Activated CD8-positive, alpha-beta memory T cell treated with anti-CD3 and anti-CD28 coated beads for 1 hour (primary cell): ENCODE measurements at places on chromosomes 11 and 22.

- no peak for DNase-seq
These were observed 4.8 kb downstream of the PIM3 start for GRCh38 chr22:49965091-49966040.

GRCh38 chr11:33542921-33543320, 157.7 kb downstream of the C11orf91 start:
- DNase-seq: no peak

DNA sequence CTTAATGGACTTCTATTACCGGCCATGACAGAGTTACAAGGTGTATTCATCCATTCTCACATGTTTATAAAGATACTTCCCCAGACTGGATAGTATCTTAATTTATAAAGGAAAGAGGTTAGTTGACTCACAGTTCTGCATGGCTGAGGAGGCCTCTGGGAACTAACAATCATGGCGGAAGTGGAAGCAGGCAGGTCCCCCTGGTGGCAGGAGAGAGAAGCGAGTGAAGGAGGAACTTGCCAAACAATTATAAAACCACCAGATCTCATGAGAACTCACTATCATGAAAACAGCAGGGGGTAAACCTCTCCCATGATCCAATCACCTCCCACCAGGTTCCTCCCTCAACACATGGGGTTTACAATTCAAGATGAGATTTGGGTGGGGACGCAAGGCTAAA, 170.0 kb upstream of the PDGFD start:
- no peak for DNase-seq

- no peak for DNase-seq
These were observed 1.6 kb downstream of the JOSD1 start for GRCh38 chr22:38699143-38699542.

GRCh38 chr11:111347723-111348115, 31.4 kb downstream of the POU2AF1 start:
- DNase-seq: no peak

GRCh38 chr11:82718307-82718706, 15.4 kb downstream of the FAM181B start:
- DNase-seq: no peak

- DNase-seq: no peak
These were observed 81.2 kb upstream of the SPON1 start for GRCh38 chr11:13881226-13881905.

DNA sequence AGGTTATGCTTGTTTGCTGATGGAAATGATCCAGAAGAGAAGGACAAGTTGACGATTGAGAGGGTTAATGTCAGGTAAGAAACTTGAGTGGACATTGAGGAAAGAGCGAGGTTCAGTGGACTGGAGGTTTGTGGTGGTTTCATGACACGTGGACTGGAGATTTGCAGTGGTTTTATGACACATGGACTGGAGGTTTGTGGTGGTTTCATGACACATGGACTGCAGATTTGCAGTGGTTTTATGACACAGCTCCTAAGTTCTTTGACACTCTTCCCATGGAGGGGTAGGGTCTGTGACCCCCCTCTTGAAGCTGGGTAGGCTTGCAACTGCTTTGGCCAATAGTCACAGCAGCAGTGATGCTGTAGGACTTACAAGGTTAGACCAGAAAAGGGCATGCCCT, 5.4 kb upstream of the MAPK8IP2 start:
- no peak for DNase-seq

DNA sequence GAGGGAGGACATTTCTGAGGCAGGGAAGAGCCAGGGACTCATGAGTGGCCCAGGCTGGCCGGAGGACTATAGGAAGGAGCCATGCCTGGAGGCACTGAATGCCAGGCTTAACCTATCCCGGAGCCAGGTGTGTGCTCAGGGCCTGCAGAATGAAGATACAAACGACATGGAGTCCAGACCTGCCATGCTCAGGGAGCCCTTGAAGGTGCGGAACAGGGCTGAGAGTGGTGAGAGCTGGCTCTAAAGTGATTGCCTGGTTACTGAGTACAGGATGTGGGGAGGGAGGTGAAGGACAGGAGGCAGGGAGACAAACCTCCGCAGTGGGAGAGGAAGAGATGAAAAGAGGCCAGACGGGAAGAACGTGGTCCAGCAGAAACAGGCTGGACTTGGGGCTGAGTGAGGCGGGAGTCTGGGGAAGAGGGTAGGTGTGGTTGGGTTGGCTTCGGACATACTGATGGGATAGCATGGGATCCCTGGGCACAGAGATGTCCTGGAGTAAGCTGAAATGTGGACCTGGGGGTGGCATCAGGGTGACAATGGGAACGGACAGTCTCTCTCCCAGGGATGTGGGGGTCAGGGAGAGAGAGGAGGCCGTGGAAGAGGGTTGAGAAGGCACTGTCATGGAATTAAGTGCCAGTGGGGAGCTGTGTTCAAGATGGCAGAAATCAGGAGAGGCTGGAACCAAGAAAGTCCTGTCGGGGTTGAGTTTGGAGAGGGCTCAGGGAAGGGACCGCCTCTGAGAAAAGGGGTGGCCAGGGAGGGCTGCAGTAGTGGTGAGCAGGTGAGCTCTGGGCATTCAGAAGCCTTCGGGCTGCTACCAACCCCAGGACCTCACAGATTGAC, 1.5 kb upstream of the ANKRD13D start:
- DNase-seq: no peak

DNA sequence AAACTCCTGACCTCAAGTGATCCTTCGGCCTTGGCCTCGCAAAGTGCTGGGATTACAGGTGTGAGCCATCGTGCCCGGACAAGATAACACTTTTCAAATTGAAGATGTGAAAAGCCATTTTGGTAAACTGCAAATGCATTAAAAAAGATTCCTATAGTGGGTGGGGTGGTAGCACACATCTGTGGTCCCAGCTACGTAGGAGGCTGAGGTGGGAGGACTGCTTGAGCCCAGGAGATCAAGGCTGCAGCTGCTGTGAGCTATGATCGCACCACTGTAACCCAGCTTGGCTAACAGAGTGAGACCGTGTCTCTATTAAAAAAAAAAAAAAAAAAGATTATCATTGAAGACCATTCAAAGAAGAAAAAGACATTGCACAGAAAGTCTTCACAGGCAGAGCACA, 16.9 kb upstream of the ARFGAP3 start:
- DNase-seq: no peak

DNA sequence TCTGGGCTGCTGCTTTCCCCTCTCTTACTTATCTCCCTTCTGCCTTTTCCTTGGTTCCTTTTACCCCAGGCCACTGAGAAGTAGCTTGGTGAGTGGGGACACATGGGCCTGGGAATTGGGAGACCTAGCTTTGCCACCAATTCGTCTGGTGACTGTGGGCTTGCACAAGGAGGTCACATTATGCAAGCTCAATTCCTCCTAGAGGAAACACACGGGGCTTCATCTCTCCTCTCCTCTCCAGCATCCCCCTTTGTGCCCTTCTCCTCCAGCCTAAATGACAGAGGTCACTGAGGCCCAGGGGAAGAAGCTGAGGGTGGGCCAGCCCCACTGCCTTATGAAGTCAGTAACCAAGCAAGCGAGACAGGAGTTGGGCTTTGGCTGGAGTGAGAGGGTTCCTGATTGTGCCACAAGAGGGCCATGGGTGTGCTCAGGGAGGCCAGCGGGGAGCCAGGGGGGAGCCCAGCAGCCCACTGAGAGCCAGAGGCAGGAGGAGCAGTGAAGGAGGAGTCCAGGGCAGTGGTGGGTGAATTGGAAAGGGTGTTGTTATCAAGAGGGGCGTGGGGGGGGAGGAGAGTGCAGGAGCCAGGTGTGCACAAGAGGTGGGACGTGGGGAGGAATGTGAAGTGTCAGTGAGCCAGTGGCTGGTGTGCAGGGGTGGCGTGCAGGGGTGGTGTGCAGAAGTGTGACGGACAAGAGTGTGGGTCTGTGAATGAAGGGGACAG, 2.0 kb downstream of the CLCF1 start:
- no peak for DNase-seq

DNA sequence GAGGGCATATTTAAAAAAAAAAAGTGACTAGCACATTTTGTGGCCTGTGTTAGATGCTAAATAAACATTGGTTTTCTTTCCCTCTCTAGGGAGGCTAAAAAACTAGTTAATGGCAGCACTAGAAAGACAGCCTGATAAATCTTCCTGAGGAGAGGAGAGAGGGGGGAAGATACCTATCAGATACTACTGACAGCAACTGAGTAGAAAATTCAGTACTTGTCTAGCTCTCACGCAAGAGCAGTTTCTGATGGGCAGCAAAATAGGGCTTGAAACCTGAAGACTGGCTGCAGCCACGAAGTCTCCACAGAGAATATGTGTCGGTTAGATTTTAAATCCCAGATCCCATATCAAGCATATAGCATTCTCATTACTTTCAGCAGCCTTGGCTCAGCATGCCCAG, 388.2 kb downstream of the KCNA4 start:
- DNase-seq: no peak

- no peak for DNase-seq
These were observed 165.1 kb downstream of the WNT11 start for GRCh38 chr11:76041208-76041607.

- no peak for DNase-seq
These were observed 37.5 kb downstream of the SESN3 start for GRCh38 chr11:95193541-95193940.

DNA sequence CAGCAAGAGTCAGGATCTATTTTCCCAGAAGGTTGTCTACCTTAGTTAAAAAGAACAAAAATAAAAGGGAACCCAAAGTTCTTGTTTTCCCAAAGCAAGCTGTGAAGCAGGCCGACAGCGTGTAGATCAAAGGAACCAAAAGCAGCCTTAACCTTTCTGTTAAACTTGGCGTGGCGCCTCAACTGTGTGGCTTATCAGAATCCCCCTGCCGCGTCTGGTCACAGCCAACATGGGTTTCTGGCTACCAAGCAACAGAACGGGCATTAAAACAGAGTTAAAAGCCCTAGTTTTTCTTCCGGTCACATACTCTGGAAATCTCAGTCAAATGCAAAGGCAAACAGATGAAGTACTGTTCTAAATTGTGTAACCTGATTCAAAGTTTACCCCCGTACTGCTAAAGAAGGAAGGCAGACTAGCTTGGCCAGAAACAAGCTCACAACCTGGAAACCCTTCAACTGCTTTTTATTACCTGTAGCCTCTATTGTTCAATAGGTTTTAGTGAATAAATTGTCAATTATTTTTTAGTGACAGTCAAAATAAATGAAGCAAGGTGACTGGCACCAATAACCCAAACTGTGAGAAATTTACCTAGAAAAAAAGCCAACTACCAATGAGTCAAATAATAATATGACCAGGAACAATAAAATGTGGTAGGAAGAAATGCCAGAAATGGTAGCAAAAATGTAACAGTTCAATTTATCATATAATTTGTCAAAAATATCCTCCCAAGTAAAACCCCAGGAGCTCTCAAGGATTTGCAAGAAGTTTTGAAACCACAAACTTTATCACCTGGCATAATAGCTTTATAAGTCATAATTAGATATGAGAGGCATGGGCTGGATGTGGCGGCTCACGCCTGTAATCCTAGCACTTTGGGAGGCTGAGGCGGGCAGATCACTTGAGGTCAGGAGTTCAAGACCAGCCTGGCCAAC, 21.4 kb downstream of the CHKA start:
- no peak for DNase-seq

- DNase-seq: no peak
These were observed 12.8 kb downstream of the CD44 start for GRCh38 chr11:35151683-35152280.

DNA sequence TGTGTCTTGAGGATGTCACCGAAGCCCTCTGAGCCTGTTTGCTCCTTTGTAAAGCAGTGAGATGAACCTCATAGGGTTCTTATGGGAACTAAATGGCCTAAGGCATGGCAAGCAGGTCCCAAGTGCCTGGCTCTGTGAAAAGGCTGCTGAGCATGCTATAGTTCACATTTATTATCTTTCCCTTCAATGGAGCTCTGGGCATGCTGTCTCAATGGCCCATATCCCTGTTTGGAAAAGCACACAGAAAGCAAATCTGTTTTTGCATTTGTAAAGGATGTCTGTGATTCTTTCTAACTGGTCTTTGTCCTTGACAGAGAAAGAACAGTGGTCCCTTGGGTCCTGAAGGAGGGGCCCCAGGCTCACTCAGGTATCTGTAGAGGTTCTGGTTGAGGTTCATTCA, 26.4 kb downstream of the RTCB start:
- no peak for DNase-seq

GRCh38 chr11:35256296-35256695, 117.3 kb downstream of the CD44 start:
- DNase-seq: no peak

- DNase-seq: no peak
These were observed 10.5 kb downstream of the TPST2 start for GRCh38 chr22:26579331-26579886.

DNA sequence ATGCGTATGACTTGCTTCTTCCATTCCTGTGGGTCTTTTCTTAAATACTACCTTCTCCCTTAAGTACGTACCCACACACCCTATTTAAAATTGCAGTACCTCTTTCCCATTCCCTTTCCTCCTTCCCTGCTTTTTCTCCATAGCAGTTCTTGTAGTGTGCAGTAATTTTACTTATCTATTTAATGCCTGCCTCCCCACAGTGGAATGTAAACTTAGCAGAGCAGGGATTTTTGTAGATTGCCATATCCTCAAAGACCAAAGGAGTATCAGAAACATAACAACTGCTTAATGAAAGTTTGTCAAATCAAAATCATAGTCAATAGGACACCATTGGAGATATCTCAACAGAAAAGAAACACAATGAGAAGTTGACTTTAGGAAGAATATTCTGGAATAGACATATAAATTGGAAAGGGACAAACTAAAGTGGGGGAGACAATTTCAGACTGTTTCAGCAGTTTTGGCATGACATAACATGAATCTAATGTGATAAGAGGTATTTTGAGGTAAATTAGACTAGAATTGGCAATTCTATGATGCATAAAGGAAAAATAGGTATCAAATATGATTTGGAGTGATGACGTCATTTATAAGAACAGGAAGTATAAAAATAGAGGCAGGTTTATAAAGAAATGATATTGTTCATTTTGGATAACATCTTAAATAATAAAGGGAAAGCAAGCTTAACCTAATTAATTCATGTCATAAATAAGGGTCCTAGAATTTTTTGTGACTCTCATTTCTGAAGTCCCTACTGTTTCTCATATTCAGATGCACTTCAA, 188.4 kb downstream of the SOX6 start:
- DNase-seq: no peak

DNA sequence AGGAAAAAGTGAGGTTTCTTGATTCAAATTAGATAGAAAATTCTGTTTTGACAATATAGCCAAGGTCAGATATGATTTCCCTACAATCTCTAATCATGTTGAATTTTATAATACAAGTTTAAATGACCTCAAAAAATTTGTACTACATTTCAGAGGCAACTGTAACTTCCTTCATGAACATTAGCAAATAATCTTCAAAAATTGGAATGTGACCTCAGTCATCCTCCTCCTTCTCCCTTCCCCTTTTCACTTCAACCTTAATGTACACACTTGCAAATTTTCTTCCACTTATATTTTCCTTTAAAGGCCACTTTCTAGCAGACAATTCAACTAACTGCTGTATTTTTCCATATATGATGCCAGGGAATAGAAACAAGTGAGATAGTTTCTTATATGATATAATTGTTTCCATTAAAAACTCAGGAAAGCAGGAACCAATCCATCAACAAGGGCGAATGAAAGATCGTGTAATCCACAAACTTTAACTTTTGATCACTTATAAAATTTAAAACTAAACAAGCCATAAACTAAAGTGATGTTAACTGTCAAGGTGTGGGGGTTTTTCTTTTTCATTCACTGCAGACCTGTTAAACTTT, 60.3 kb downstream of the MAML2 start:
- no peak for DNase-seq

- no peak for DNase-seq
These were observed 7.0 kb downstream of the OVOL1 start for GRCh38 chr11:65793625-65794400.
